ENCODE measurements at places on chromosomes 12 and 14.

DNA sequence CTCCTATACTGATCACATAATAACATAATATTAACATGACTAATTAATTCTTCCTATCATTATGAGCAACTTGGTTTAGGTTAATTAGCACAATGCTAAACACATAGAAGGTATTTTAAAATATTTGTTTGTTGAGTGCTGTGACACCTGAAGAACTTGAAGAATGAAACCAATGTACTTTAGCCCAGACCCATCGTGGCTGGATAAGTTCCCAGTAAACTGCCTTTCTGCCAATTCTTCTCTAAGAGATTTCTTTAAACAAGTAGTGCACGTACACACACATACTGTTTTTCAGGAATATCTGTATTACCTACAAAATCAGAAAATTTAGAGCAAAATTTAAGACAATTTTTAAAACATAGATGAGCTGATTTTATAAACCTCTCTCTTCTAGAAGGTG is 207.4 kb upstream of the SSTR1 start:
- no peak for DNase-seq

DNA sequence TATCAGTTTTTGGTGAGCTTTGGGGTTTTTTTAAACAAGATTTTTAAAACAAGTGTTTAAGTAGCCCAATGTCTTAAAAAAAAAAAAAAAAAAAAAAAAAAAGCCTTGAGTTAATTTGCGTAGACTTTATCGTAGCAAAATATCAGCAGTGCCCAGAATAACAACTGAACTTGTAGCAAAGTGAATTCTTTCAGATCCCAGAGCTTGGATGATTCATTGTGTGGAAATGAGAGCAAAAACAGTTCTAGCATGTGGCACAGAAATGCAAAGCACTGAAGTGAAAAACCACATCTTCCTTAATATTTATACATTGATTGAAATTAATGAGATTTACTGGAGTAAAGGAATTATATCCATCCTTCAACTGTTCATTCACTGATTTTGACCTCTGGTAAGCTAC is 258.1 kb downstream of the EGLN3 start:
- DNase-seq: no peak

DNA sequence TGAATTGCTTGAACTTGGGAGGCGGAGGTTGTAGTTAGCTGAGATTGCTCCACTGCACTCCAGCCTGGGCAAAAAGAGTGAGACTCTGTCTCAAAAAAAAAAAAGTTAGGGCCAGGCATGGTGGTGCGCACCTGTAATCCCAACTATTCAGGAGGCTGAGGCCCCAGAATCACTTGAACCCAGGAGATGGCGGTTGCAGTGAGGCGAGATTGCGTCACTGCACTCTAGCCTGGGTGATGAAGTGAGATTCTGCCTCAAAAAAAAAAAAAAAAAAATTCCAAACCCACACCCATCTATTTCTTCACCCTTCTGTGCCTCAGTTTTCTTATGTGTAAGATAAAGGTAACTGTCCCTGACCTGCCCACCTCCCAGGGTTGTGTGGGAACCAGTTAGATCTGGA is 11.0 kb upstream of the MLXIP start:
- no peak for DNase-seq

DNA sequence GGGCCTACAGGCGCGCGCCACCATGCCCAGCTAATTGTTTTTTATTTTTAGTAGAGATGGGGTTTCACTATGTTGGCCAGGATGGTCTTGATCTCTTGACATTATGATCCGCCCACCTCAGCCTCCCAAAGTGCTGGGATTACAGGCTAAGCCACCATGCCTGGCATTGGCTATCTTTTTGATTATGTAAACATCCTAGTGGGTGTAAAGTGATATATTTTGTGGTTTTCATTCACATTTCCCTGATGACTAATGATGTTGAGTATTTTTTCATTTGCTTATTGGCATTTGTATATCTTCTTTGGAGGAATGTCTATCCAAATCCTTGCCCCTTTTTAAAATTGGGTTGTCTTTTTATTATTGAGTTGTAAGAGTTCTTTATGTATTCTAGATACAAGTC is 16.3 kb downstream of the CREBL2 start:
- DNase-seq: no peak

GRCh38 chr14:62696331-62696924 is 348.8 kb downstream of the KCNH5 start:
- no peak for DNase-seq

GRCh38 chr12:94204499-94205247 is 56.3 kb downstream of the PLXNC1 start:
- DNase-seq: no peak

DNA sequence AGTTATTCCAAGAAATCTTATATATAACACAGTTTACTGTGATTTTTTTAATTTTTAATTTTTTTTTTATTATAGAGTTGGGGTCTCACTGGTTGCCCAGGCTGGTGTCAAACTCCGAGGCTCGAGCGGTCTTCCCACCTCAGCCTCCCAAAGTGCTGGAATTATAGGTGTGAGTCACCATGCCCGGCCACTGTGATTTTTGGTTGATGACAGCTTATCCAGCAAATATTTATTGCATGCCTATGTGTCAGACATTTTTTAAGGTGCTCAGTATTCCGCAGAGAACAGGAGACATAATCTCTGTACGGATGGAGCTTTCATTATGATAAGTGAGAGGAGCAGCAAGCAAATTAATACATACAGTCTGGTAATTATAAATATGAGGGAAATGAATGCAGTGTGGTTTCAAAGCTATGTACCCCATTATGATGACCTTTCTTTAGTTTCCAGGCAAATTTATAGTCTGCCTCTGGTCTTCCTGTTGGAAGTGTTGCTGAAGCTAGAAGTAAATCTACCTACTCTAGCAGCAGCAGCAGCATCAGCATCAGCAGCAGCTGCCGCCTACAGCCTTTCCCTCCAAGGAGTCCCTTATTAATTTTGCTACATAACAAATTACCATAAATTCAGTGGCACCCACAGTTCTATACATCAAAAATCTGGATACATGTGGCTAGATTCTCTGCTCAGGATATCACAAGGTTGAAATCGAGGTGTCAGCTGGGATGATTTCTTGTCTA is 32.3 kb downstream of the FRS2 start:
- DNase-seq: no peak

GRCh38 chr12:98344046-98344930 is 171.1 kb upstream of the TMPO start:
- no peak for DNase-seq

DNA sequence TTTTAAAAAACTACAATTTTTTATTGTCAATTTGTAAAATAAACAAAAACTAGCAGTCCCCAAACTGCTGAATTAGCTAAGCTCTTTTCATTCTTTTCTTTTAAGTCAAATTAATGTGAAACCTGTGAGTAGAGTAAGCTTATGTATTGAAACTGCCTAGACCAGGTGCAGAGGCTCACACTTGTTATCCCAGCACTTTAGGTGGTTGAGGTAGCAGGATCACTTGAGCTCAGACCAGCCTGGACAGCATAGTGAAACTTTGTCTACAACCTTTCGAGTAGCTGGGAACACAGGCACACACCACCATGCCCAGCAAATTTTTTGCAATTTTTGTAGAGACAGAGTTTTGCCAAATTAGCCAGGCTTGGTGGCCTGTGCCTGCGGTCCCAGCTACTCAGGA is 26.4 kb downstream of the SCFD1 start:
- no peak for DNase-seq

DNA sequence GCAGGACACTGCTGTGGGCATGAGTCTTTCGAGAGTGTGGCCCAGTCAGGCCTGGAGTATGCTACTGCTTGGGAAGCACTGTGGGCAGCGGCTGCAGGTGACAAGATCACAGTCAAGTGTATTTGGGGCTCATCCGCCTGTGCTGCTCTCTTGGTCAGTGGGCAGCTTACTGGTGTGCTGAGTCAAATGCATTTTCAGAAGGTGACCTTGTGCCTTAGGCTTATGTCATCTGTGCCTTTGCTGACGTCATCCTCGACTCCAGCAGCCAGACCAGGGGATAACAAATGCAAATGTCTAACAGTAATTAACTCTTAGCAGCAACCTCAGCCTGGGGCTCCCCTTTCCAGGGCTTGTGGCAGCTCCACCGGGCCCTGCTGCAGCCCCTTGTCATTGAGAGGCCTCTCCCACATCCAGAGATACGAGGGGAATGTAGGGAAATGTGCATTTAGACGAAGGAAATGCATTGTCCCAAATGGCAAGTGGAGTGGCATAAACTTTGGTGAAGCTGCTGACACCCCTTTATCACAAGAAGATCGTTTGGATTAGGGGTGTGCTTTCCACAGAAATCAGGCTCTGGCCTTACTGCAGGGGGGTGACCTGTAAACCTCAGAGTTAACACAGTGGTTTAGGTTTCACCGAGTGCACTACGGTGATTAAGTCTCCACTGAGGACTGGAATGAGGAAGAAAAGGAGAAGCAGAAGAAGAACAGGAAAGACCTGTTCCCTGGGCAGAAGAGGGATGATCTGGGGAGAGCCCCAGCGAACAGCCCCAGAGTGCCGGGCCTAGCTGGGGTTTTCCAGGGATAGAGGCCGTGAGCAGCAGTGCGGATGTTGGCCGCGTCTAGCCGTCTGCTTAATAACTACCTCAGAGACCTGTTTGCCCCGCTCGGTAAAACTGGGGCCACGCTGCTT is 39.7 kb downstream of the PSMA6 start:
- DNase-seq: no peak

GRCh38 chr14:22488522-22489243 is 100.3 kb downstream of the DAD1 start:
- no peak for DNase-seq

GRCh38 chr14:76080025-76080424 is 71.7 kb upstream of the GPATCH2L start:
- DNase-seq: no peak

- no peak for DNase-seq
Observed at GRCh38 chr14:73471582-73472184, 13.3 kb upstream of the NUMB start.

GRCh38 chr12:128789356-128789929 is 34.3 kb downstream of the SLC15A4 start:
- DNase-seq: no peak

DNA sequence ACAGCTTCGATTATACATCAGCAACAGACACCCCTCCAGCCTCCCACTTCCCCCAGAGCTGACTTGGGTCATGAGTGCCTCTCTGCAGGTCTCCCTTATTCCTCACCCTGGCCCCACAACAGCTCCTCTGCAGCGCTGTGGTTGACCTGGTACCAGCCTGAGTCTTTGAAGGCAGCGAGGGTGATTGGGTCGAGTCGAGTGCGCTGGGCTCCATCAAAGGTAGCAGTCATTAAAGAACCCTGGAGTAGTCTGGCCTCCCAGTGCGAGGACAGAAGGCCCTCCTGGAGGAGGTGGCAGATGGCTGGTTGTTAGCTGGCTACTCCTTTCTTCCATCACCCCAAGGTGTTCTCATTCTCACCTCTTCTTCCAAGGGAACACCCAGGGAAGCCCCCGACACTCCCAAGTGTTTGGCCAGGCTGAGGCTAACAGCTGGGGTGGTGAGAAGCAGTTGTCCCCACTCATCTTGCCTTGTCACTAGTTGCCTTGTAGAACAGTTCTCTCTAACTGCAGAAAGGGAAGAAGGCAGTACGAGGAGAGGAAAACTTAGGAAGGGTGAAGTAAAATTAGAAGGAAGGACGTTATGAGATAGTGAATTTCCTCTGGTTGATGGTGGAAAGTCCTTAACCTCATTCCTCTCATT is 2.7 kb downstream of the CIROP start:
- no peak for DNase-seq

GRCh38 chr14:49893309-49894213 is 679 bp downstream of the ARF6 start:
- no peak for DNase-seq

DNA sequence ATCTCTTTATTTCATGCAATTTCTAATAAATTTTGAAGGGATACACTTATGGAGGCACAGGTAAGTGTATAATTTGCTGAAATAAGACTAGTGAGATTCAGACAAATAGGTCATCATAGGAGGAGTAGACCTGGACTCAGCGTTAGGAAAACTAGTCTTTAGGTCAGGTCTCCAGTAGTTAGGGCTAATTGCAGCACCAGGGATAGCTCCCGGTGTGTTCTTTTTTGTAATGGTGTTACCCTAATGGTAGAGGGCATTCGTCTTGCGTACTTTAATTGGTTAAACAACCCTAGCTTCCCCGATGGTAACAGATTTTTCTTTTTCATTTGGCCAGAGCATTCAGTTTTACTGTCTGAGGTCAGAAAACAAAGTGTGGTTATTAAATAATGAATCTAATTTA is 64.9 kb downstream of the ARID2 start:
- DNase-seq: no peak

DNA sequence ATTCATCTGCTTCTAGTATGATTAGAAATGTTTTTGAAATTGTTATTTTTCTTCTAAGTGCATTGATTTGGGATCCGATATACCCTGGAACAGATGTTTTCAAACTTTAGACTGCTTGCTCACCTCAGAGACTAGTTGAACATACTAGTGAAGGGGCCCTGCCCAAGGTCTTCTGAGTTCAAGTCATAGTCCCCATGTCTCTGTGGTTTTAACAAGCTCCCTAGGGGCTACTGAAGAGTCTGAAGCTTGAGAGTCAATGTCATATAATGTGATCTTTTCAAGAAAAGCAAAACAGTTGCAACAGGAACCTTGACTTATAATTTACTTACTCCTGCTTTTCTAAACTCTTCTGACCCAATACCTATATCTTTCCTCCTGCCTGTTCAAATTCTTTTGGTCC is 7.5 kb upstream of the UBE2N start:
- DNase-seq: no peak

DNA sequence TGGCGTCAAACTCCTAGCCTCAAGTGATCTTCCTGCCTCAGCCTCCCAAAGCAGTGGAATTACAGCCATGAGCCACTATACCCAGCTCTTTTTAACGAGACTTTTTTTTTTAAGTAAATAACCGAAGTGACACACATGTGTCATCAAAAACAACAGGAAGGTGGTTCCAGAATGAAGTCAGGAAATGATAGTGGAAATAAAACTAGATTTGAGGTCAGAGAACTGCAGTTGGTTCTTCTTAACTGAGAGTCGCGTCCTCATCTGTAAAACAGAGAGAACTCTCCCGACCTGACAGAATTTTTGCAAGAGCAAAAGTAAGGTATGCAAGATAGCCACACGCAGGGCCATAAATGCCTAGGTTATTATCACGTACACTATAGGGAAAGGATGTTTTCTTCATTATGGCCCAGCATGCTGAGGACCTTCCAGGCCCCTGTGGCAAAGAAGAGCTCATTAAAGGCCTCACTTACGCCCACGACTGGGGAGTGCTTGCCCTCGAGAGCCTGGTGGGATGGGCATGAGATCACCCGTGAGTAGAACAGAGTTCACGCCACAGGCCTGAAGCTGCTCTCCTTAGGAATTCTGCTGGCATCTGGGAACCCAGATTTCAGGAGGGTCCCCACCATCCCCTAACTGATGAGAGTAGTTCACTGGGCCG is 67.2 kb downstream of the SCARB1 start:
- no peak for DNase-seq

Measured in vagina (tissue), 2 donors.